Progenitor cell of endocrine pancreas (in vitro differentiated cells): ENCODE measurements at places on chromosomes 12 and 14. TPM values are rescaled to one million over a fixed set of nuclear protein-coding genes. Genes with fewer than 3 reads are reported as not detected.

DNA sequence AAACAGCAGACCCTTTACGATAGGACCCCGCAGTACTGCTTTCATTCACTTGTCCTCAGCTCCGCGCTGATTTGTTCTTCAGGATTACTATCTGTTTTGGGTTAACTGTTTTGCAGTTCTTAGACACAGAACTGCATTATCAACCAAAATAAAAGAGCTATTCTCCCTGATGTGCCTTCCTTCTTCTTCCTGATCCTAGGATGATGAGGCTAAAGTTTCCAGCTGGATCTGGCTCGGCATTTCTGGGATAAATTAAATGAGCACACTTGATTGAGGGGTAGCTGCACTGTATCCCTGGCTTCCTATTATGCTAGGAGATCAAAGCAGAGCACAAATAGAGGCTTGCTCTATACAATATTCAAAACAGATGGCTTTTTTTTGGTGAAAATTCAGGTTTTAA lies 165.7 kb downstream of the FBXL14 start:
- H3K4me3 ChIP-seq: no peak overlapping the region
- H3K27ac ChIP-seq: no peak overlapping the region
- no peaks in the 10 kb centered on the region for H3K36me3 ChIP-seq
- no peaks in the 10 kb centered on the region for H3K27me3 ChIP-seq
- no peak for DNase-seq
- H3K4me1 ChIP-seq: peaks cover 4% of the 10 kb centered on the region

DNA sequence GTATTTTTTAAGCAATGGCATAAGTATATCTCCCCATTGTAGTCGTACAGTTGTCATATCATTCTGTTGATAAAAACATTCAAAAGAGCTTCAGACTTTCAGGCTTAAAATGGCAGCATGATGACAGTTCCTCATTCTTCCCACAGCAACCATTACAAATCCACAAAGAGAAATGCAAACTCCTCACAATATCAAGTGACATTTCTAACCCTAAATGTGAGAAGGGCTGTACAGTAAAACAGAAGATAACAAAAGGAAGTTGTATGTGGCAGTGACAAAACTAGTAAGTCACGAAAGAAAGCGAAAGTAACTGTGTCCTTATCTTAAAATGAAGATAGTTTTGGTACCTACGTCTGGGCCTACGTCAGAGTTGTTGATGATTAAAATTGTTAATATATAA lies 46.7 kb downstream of the GXYLT1 start:
- H3K27ac ChIP-seq: no peak overlapping the region
- no peaks in the 10 kb centered on the region for H3K27me3 ChIP-seq
- H3K36me3 ChIP-seq: peaks cover 10% of the 10 kb centered on the region
- no peaks in the 10 kb centered on the region for H3K4me1 ChIP-seq
- DNase-seq: no peak

GRCh38 chr14:89058697-89059096 lies 234.2 kb downstream of the TTC8 start:
- no peak overlapping the region for H3K27ac ChIP-seq
- H3K27me3 ChIP-seq: peaks cover 4% of the 10 kb centered on the region
- no peaks in the 10 kb centered on the region for H3K36me3 ChIP-seq
- H3K4me1 ChIP-seq: no peaks in the 10 kb centered on the region
- no peak overlapping the region for H3K4me3 ChIP-seq

- H3K27ac ChIP-seq: no peak overlapping the region
- no peaks in the 10 kb centered on the region for H3K36me3 ChIP-seq
- H3K4me3 ChIP-seq: no peak overlapping the region
- H3K27me3 ChIP-seq: no peaks in the 10 kb centered on the region
- peaks cover 2% of the 10 kb centered on the region for H3K4me1 ChIP-seq
- DNase-seq: no peak
Observed at GRCh38 chr14:86999036-86999435, 993.9 kb downstream of the GALC start.

SIX4 gene
- total RNA-seq: 20.4 and 21.7 TPM in 2 replicates

SRRM4 gene
- 2.1 and 2.4 TPM in 2 replicates for total RNA-seq

- no peak overlapping the region for H3K27ac ChIP-seq
- no peak overlapping the region for H3K4me3 ChIP-seq
- H3K36me3 ChIP-seq: no peaks in the 10 kb centered on the region
- H3K4me1 ChIP-seq: no peaks in the 10 kb centered on the region
- no peak for DNase-seq
- no peaks in the 10 kb centered on the region for H3K27me3 ChIP-seq
Observed at GRCh38 chr14:100522616-100523099, 64.6 kb downstream of the BEGAIN start.

CLEC6A gene
- total RNA-seq: not detected in 2 replicates

GRCh38 chr14:80850197-80850814 lies 91.2 kb downstream of the CEP128 start:
- H3K27ac ChIP-seq: no peak overlapping the region
- peaks cover 5% of the 10 kb centered on the region for H3K4me1 ChIP-seq
- no peaks in the 10 kb centered on the region for H3K27me3 ChIP-seq
- no peaks in the 10 kb centered on the region for H3K36me3 ChIP-seq

DNA sequence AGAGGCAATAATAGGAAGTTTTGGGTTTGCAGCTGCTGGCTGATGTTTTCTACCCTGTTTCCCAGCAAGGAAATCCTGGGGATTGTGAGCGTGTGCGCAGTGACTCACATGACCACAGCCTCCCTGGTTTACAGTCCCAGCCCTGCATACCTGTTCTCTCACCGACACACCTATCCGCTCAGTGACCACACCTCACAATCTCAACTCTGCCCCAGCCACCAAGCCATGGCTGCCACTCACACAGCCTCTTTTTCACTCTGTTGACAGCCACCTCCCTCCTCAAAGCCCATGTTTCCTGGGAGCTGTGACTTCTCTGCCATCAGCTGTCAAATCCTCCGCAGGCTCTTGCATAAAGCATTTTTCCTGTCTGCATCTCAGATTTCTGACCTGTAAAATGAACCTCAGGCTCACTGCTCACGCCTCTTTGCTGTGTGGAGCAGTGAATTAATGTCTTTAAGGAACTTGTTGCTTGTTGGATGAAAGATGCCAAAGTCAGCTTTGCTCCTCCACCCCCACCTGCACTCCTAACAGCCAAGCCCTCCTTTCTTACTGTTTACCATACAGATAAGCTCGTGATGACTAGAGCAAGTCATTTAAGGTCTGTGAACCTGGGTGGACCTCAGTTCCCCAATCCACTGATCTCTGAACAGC lies 43.5 kb downstream of the B4GALNT3 start:
- H3K4me3 ChIP-seq: peak overlapping the region; percentile 35
- H3K4me1 ChIP-seq: peaks cover 46% of the 10 kb centered on the region
- no peaks in the 10 kb centered on the region for H3K27me3 ChIP-seq
- DNase-seq: peak; percentile 35

DNA sequence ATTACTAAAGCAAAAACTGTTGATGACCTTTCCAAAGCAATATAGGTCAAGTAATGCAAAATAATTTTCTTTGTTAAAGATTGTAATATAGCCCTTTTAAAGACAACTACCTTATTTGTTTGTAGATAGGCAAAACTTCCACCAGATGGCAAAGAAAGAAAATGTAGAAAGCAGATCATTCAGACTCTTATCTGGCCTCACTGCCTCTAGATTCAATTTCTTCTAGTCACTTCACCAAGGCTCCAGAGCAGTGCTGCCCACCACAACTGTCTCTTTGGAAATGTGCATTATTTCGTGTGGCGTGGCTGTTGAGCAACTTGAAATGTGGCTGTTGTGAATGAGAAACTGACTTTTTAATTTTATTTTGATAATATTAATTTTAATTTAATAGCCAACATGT lies 127.1 kb downstream of the ITPR2 start:
- H3K27me3 ChIP-seq: no peaks in the 10 kb centered on the region
- peaks cover 1% of the 10 kb centered on the region for H3K4me1 ChIP-seq
- peaks cover 8% of the 10 kb centered on the region for H3K36me3 ChIP-seq

DNA sequence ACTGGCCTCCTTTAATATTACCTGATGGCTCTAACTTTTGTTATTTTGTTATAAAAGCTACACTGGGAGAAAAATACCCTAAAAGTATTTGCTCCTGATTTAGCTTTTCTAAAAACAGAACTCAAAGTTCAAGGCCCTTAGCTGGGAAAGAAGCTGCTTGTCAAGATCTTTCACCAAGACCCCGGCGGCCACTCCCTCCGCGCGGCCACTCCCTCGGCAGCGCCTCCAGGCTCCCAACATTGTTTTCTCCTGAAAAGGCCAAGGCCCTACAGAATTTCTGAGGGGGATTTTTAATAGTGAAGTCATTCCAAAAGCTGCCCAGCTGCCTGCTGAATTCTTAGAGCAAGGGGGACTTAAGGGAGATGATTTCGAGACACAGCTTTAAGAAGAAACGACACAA lies 96.4 kb downstream of the NTN4 start:
- H3K27me3 ChIP-seq: no peaks in the 10 kb centered on the region
- peaks cover 3% of the 10 kb centered on the region for H3K4me1 ChIP-seq
- H3K27ac ChIP-seq: no peak overlapping the region
- H3K36me3 ChIP-seq: no peaks in the 10 kb centered on the region
- no peak overlapping the region for H3K4me3 ChIP-seq

DNA sequence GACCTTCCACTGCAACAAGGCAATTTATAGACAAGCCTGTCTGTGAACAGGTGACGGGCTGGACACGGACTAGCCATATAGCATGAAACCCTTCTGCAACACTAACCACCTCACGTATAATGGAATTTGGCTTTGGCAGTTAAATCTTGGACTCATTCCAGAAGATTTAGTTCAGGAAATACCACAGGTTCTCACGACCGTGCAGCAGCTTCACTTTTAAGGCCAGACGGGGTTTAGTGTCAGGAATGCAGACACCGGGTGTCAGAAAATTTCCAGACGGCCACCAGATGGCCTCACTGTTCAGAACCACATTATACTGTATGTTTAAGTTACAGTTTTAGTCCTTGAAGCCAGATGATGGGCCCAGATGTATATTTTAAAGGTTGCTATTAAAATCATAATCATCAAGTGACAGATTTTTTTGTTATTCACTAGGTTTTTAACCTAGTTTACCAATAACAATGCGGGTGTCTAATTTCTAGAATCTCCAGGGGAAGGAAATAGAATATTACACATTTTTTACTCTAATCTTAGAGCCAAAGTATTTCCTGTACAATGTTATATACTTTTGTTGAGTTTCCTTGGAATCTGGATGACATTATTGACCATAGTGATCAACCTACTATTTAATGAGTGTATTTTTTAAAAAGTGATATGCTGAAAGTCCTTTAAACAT lies 90.5 kb upstream of the TMPO start:
- no peaks in the 10 kb centered on the region for H3K36me3 ChIP-seq
- no peak overlapping the region for H3K27ac ChIP-seq
- H3K4me1 ChIP-seq: no peaks in the 10 kb centered on the region
- H3K27me3 ChIP-seq: no peaks in the 10 kb centered on the region

GRCh38 chr14:106039400-106039799 lies 513.0 kb downstream of the TMEM121 start:
- H3K4me3 ChIP-seq: no peak overlapping the region
- no peaks in the 10 kb centered on the region for H3K27me3 ChIP-seq
- no peaks in the 10 kb centered on the region for H3K36me3 ChIP-seq
- H3K27ac ChIP-seq: no peak overlapping the region

DNA sequence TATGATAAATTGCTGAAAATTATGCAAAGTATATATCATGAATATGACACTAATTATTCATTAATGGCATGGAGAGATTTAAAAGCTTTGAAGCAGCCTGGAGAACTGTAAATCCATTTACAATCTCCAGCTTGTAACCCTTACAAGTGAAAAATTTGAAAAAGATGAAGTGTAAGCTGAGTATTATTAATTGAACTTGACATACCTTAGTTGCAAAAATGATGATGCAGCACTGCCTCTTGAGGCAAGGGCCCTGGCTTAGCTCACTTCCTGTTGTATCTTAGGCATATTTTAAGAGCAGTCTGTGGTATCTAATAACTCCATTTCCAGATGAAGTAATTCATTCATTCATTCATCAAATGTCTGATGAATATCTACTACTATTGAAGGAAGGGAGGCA lies 158.6 kb downstream of the ANO4 start:
- peaks cover 7% of the 10 kb centered on the region for H3K4me1 ChIP-seq
- no peak for DNase-seq
- peaks cover 68% of the 10 kb centered on the region for H3K27me3 ChIP-seq
- no peak overlapping the region for H3K27ac ChIP-seq
- H3K36me3 ChIP-seq: no peaks in the 10 kb centered on the region
- no peak overlapping the region for H3K4me3 ChIP-seq

- no peaks in the 10 kb centered on the region for H3K27me3 ChIP-seq
- H3K36me3 ChIP-seq: peaks cover 4% of the 10 kb centered on the region
- H3K27ac ChIP-seq: no peak overlapping the region
- peaks cover 10% of the 10 kb centered on the region for H3K4me1 ChIP-seq
- H3K4me3 ChIP-seq: no peak overlapping the region
Observed at GRCh38 chr12:121749267-121749666, 36.7 kb downstream of the TMEM120B start.
